G401 (cell line): ENCODE measurements at places on chromosomes 7 and 10. TPM values are rescaled to one million over a fixed set of nuclear protein-coding genes. Genes with fewer than 3 reads are reported as not detected.

GRM8 gene
- not detected in 2 replicates for total RNA-seq

TUBB8 gene
- total RNA-seq, result 1.1 and 1.4 TPM in 2 replicates

RAPGEF5 gene
- 3.4 and 3.6 TPM in 2 replicates for total RNA-seq

ABCB4 gene
- not detected in 2 replicates for total RNA-seq

IKZF1 gene
- total RNA-seq, result not detected in 2 replicates

ZP3 gene
- total RNA-seq, result 1.3 and 3.0 TPM in 2 replicates

CALHM3 gene
- total RNA-seq, result not detected in 2 replicates

ABCC2 gene
- total RNA-seq, result 1.8 and 3.7 TPM in 2 replicates

ZSCAN25 gene
- total RNA-seq, result 7.6 and 10.6 TPM in 2 replicates

MSMB gene
- total RNA-seq, result not detected in 2 replicates

DNAJC12 gene
- total RNA-seq, result 1.1 and 15.8 TPM in 2 replicates

DNA sequence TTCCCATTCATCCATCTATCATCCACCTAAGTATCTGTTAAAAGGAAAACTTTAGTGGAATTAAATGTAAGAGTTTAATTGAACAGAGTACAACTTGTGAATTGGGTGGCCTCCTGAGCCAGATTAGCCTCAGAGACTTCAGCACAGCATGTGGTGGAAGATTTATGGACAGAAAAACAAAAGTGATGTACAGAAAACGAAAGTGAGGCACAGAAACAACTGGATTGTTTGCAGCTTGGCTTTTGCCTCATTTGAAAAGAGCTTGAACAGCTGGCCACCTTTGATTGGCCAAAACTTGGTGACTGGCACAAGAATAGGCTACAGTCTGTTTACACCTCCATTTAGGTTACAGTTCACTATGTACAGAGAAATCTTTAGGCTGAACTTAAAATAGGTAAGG, 1463.4 kb upstream of the CELF2 start:
- no peak for DNase-seq

DNA sequence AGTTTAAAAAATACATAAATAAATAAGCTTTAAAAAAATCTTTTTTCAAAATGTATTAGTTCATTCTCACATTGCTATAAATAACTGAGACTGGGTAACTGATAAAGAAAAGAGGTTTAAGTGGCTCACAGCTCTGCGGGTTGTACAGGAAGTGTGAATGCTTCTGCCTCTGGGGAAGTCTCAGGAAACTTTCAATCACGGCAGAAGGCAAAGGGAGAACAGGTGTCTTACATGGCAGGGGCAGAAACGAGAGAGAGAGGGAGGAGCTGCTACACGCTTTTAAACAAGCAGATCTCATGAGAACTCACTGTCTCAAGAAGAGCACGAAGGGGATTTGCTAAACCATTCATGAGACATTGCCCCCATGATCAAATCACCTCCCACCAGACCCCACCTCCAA, 114.6 kb downstream of the DNAJC1 start:
- DNase-seq, result no peak

- DNase-seq, result no peak
Observed at GRCh38 chr7:135768064-135768463, 19.5 kb upstream of the FAM180A start.

GRCh38 chr7:26306790-26307189, 15.1 kb downstream of the SNX10 start:
- no peak for DNase-seq

GRCh38 chr10:71486484-71487114, 89.9 kb downstream of the CDH23 start:
- no peak for DNase-seq

GRCh38 chr7:73683788-73684693, 644 bp downstream of the BUD23 start:
- DNase-seq, result no peak

GRCh38 chr10:11098666-11099065, 81.0 kb downstream of the CELF2 start:
- DNase-seq, result peak; percentile 64

- DNase-seq, result no peak
Observed at GRCh38 chr7:55499591-55499990, 72.7 kb downstream of the VOPP1 start.

DNA sequence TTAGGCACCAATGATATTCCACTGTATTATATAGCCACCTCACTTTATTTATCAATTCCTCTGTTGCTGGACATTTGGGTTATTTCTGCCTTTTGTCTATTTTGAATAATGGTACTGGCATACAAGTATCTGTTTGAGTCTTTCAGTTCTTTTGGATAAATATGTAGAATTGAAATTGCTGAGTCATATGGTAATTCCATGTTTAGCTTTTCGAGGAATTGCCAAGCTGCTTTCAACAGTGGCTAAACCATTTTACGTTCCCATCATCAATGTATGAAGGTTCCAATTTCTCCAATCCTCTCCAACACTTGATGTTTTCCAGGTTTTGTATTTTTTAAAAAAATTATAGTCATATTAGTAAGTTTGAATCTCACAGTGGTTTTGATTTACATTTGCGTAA, 42.3 kb downstream of the JMJD1C start:
- no peak for DNase-seq

GRCh38 chr10:124657806-124658205, 86.4 kb downstream of the FAM53B start:
- peak; percentile 67 for DNase-seq

GRCh38 chr10:116777006-116777405, 34.6 kb upstream of the HSPA12A start:
- DNase-seq, result no peak

- no peak for DNase-seq
Observed at GRCh38 chr7:31957090-31957720, 113.0 kb downstream of the PDE1C start.

GRCh38 chr10:112565434-112566053, 118.5 kb downstream of the VTI1A start:
- DNase-seq, result peak; percentile 31

GRCh38 chr7:134900166-134900982, 85.9 kb upstream of the AGBL3 start:
- DNase-seq, result peak; percentile 22

DNA sequence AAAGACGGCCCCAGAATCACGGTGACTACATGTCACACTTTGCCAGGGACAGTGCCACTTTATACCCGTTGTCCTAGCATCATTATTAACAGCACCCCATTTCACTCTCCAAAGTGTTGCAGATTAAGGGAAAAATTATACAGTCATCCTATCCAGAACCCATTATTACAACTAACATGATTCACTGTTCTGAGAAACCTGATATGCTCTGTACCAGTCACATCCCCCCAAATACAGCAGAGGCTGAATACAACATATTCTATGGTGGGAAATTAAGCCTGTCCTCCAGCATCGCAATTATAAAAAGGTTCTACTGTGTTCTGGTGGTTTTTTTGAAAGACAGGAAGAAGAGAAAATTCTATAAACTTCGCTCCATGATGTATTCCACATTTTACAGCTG, 162.1 kb downstream of the JAZF1 start:
- DNase-seq, result no peak
